ENCODE measurements at places on chromosomes 5 and 9. TPM values are rescaled to one million over a fixed set of nuclear protein-coding genes. Genes with fewer than 3 reads are reported as not detected.

DNA sequence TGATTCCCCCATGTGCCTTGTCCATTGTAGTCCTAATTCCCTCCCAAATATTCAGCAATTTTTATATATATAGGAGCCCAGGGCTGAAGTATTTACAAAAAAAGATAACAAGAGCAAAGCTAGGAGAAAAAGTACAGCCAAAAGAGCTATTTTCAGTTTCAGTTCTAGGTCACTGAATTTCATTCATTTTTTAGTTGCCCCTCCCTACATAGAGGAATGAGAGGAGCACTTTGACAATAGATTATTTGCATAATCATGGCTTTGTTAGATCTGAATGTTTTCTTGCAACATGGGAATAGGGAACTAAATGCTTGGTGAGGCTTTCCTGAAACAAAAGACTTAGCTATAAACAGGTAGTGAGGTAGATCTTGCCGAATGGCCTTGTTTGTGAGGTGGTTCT, 15.3 kb upstream of the F2RL2 start:
- no peaks in the 10 kb centered on the region for H3K4me1 ChIP-seq
- no peaks in the 10 kb centered on the region for H3K27me3 ChIP-seq
- H3K36me3 ChIP-seq, result no peaks in the 10 kb centered on the region

DNA sequence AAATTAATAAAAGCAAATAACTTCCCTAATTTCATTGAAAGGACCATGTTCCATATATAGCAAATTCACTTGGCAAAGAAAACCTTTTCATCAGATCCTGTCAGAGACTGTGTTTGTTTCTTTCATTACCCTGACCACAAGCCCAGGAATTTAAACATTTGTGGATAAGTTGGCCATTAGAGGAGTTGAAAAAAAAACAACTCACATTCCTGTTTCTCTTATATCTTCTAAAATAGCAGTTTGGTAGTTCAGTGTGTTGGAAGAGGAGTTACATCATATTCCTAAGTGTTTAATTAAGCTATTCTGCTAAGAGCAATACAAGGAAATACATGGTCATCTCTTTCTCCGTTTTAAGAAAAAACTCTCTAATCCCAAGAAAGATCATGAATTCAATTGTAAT, 505.6 kb downstream of the TLE1 start:
- no peaks in the 10 kb centered on the region for H3K4me1 ChIP-seq
- H3K27ac ChIP-seq, result no peak overlapping the region
- no peaks in the 10 kb centered on the region for H3K36me3 ChIP-seq
- no peaks in the 10 kb centered on the region for H3K27me3 ChIP-seq

The NR5A1 gene
- 54.7 TPM for total RNA-seq

The SHB gene
- total RNA-seq, result 13.3 TPM

The SAXO1 gene
- 0.47 TPM for total RNA-seq

Data from ovary (tissue), 10 donors.